Stomach (tissue), 19 donors: ENCODE measurements at places on chromosomes 4 and X. TPM values are rescaled to one million over a fixed set of nuclear protein-coding genes. Genes with fewer than 3 reads are reported as not detected.

DNA sequence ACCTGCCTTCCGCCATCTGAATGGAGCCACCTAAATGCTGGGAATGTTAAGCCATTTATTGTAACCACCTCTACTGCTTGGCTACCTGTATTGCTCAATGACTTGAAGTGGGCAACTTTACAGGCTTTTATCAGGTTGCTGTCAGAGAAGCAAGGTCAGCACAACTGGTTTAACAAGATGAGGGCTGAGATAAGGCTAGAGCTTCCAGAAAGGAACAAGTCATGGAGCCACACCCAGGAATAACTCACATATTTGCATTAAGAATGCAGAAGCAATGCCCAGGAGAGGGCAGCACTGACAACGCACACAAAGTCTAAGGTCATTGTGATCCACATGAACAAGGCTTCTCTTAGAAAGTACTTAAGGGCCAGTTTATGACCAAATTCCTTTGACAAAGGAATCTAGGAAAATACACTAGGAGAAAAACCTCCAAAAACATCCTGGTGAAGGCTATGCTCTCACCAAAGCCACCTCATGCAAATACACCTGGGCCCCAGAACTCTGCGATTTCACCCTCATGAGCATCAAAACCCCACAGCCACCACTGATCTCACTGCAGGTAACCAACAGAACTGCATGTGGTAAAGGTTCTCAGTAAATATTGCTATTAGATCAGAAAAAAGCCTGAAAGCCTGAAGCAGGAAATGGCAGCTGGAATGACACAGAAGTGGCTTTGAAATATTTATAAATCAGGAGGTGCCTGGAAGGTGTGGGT is 15.0 kb upstream of the STS start:
- H3K4me1 ChIP-seq, result peaks cover 19% of the 10 kb centered on the region
- DNase-seq, result peak; percentile 94
- peak overlapping the region; percentile 90 for H3K27ac ChIP-seq
- H3K4me3 ChIP-seq, result no peak overlapping the region

DNA sequence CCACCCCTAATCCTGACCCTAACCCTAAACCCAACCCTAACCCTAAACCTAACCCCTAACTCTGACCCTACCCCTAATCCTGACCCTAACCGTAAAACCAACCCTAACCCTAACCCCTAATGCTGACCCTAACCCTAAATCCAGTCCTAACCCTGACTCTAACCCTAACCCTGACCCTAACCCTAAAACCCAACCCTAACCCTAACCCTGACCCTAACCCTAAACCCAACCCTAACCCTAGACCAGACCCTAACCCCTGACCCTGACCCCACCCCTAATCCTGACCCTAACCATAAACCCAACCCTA is 708 bp upstream of the PCGF3 start:
- no peak for DNase-seq
- no peaks in the 10 kb centered on the region for H3K36me3 ChIP-seq
- peaks cover 20% of the 10 kb centered on the region for H3K4me1 ChIP-seq
- H3K27me3 ChIP-seq, result no peaks in the 10 kb centered on the region
- H3K4me3 ChIP-seq, result peak overlapping the region; percentile 86
- peak overlapping the region; percentile 93 for H3K27ac ChIP-seq

Gene XG
- total RNA-seq, result not detected

Gene HPGD
- 492 TPM for total RNA-seq

- no peak for DNase-seq
- H3K36me3 ChIP-seq, result no peaks in the 10 kb centered on the region
- H3K4me1 ChIP-seq, result no peaks in the 10 kb centered on the region
- H3K4me3 ChIP-seq, result no peak overlapping the region
- H3K27ac ChIP-seq, result no peak overlapping the region
- no peaks in the 10 kb centered on the region for H3K27me3 ChIP-seq
These were observed 92.0 kb downstream of the PHEX start for GRCh38 chrX:22124098-22124497.

DNA sequence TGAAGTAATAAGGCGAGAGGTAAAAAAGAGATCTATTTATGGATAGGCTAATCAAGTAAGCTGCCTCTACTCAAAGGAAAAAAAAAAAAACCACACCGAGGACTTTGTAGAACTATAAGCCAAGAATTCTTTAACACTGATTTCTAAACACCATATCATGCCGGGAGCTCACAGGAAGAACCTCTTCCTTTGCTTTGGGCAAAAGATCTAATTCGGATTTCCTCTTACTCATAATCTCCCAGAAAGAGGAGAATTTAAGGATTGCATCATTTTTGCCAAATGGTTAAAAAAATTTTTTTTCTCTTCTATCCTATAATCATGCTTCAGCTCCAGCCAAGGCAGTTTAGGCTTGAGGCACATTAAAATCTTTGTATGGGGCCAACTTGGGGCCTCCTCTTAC is 95.5 kb downstream of the ZNF827 start:
- no peaks in the 10 kb centered on the region for H3K4me1 ChIP-seq
- H3K4me3 ChIP-seq, result no peak overlapping the region
- H3K36me3 ChIP-seq, result peaks cover 36% of the 10 kb centered on the region
- no peak for DNase-seq

- H3K27me3 ChIP-seq, result no peaks in the 10 kb centered on the region
- no peaks in the 10 kb centered on the region for H3K4me1 ChIP-seq
- DNase-seq, result no peak
These were observed 1331.1 kb downstream of the ADGRL3 start for GRCh38 chr4:62531264-62531663.

GRCh38 chrX:9873952-9874351 is 87.7 kb downstream of the SHROOM2 start:
- H3K4me1 ChIP-seq, result no peaks in the 10 kb centered on the region
- no peak overlapping the region for H3K4me3 ChIP-seq
- no peaks in the 10 kb centered on the region for H3K27me3 ChIP-seq
- H3K36me3 ChIP-seq, result no peaks in the 10 kb centered on the region

DNA sequence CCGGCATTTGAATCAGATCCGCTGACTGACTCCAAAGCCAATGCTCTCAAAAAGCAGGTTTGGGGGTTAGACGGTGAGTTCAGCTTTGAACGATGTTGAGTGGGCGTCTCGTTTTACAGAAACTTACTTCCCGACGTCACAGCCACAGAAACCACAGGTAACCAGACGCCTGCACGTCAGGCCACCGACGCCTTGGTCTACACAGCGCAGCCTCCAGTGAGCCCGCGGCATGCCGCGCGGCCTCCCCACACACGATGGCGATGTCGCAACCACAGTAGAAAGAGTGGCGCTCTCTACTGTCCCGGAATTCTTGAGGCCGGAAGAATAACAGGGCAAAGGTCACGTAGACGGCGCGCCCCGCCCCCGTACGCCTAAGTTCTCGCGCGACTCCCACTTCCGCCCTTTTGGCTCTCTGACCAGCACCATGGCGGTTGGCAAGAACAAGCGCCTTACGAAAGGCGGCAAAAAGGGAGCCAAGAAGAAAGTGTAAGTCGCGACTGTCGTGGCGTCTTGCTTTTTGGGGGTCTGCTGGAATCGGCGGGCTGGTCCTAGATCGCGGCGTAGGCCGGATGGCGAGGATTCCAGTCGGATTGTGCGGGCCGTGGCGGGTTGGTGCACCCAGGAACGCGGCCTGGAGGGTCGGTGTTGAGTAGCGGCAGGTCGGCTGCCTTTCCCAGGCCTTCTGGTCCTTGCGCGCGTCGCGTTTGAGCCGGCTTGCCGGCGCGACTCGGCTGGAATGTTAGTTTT is at the start of gene RPS3A:
RPS3A (plus strand) TSS at position 400 of the 747 bp plus-strand sequence; CDS start at position 425, 25 bp downstream.
- DNase-seq, result peak; percentile 99
- no peaks in the 10 kb centered on the region for H3K27me3 ChIP-seq
- H3K36me3 ChIP-seq, result peaks cover 33% of the 10 kb centered on the region
- peaks cover 25% of the 10 kb centered on the region for H3K4me1 ChIP-seq
- H3K27ac ChIP-seq, result peak within 1 kb of the TSS; percentile 96

DNA sequence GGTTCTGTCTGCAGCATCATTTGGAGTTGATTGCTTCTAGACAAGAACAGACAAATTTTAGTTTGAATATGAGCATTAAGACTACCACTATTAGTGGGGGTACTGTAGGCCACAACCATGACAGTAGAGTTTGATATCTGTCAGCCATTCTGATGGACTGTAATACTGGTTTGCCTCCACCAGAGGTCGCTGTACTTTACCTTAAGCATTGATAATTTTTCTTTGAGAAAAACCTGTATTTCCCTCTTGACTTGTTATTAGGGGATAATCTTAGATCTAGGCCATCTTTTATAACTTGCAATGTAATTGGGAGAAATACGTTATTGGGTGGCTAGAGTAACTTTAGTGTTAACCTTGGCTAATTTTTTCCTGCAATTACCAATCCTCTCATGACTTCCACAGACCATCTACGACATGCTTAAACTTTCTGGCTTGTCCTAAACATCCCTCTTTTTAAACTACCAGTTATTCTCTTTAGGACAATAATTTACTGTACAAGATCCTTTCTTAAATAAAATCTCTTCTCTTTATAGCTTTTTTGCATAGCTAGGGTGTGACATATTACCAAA is 562.4 kb downstream of the MAGEB5 start:
- H3K36me3 ChIP-seq, result no peaks in the 10 kb centered on the region
- H3K4me3 ChIP-seq, result no peak overlapping the region
- no peak for DNase-seq
- H3K27ac ChIP-seq, result no peak overlapping the region
- no peaks in the 10 kb centered on the region for H3K27me3 ChIP-seq
- H3K4me1 ChIP-seq, result no peaks in the 10 kb centered on the region

DNA sequence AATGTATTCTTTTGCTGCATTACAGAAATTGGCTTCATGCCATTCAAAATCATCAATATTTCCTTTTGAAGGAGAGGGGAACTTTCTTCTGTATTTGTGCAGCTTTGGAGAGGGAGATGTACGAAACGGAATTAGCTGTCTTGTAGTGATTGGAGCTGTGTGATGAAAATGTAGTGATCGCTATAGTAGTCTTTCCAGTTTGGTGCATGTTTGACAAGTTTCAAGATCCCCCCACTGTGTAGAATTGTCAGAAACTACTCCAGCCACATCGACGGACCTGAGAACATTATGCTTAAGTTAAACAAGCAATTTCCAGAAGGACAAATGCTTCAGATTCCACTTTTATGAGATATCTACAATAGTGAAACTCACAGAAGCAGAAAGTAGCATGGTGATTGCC is 21.6 kb upstream of the MAGEA1 start:
- H3K36me3 ChIP-seq, result no peaks in the 10 kb centered on the region
- no peak for DNase-seq
- no peaks in the 10 kb centered on the region for H3K27me3 ChIP-seq
- H3K4me3 ChIP-seq, result no peak overlapping the region

DNA sequence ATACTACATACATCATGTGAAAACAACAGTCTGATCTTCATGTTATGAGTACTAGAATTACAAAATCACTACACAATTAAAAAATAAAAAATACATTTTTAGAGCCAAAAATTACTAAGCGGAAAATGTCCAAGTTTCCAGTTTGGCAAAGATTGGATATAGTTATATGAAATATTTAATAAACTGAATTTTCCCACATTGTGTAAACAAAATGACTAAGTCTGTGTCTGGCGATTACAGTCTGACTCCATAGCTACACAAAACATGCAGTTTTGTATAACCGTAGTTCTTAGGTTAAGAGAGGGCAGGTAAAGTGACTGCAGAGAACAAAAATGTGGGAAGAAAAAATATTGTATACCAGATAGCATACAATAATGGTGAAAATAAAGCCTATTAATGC is 59.2 kb upstream of the TMEM47 start:
- H3K36me3 ChIP-seq, result no peaks in the 10 kb centered on the region
- no peak overlapping the region for H3K27ac ChIP-seq
- no peaks in the 10 kb centered on the region for H3K4me1 ChIP-seq
- no peaks in the 10 kb centered on the region for H3K27me3 ChIP-seq

Gene SERTM2
- 0.58 TPM for total RNA-seq

DNA sequence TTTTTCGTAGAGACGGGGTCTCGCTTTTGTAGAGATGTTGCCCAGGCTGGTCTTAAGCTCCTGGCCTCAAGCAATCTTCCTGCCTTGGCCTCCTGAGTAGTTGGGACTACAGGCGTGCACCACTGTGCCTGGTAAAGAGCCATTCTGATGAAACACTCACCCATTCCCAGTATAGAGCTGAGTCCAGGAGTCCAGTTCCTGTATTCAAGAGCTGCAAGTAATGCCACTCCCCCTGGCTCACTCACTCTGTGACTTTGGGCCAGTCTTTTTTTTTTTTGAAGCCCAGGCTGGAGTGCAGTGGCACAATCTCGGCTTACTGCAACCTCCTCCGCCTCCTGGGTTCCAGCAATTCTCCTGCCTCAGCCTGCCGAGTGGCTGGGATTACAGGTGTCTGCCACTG is 3.5 kb downstream of the CCDC22 start:
- H3K27me3 ChIP-seq, result no peaks in the 10 kb centered on the region
- no peak overlapping the region for H3K4me3 ChIP-seq
- H3K36me3 ChIP-seq, result peaks cover 20% of the 10 kb centered on the region
- H3K4me1 ChIP-seq, result peaks cover 22% of the 10 kb centered on the region
- no peak for DNase-seq

GRCh38 chrX:17613979-17614588 is 123.2 kb upstream of the SCML1 start:
- peaks cover 4% of the 10 kb centered on the region for H3K4me1 ChIP-seq
- H3K4me3 ChIP-seq, result no peak overlapping the region
- no peaks in the 10 kb centered on the region for H3K27me3 ChIP-seq
- DNase-seq, result peak; percentile 64
- peak overlapping the region; percentile 22 for H3K27ac ChIP-seq
- no peaks in the 10 kb centered on the region for H3K36me3 ChIP-seq

Gene ABCG2
- not detected for total RNA-seq

DNA sequence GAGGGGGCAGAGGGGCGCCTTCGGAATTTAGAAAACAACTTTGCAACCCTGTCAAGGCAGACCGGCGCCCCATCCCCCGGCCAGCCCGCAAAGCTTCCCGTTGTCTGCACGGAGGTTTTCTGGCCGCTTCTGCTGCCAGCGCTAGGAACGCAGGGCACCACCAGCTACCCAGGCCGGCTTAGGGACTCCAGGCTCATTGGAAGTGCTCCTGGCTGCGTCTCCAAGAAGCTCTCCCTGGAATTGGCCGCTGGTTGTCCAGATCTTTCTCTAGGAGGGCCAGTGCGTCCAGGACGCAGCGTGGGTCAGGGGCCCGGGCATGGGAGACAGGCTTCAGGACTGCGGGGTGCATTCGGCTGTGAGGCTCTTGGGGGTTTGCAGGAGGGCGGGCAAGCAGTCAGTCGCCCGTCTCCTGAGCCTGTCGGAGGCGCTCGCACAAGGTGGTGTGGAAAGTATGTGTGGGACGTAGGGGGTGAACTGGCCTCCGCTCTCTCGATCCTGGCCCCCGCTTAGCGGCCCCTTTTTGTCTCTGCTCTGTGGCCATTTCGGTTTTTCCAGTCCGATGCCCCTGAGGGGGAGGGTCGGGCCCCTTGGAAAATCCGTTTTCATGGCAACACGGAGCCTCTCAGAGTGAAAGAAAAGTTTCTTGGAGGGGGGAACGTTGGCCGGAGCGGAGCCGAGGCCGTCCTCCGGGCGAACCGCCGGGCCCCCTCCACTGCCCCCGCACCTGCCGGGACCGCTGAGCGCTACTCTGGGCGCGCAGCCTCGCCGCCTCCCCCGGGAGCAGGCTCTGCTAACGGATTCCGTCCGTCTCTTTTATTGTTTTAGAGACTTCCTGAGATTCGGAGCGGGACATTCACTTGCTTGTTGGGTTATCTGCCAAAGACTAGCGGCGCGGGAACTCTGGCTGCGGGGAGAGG is 810 bp upstream of the SOX3 start:
- H3K36me3 ChIP-seq, result no peaks in the 10 kb centered on the region
- no peak overlapping the region for H3K27ac ChIP-seq
- DNase-seq, result no peak
- H3K4me3 ChIP-seq, result no peak overlapping the region
- peaks cover 98% of the 10 kb centered on the region for H3K27me3 ChIP-seq

GRCh38 chrX:45781901-45782553 is 581.4 kb upstream of the DIPK2B start:
- no peaks in the 10 kb centered on the region for H3K27me3 ChIP-seq
- peak; percentile 33 for DNase-seq
- no peaks in the 10 kb centered on the region for H3K36me3 ChIP-seq

GRCh38 chrX:54184474-54184873 is 1.4 kb upstream of the FAM120C start:
- DNase-seq, result no peak
- no peak overlapping the region for H3K4me3 ChIP-seq
- no peaks in the 10 kb centered on the region for H3K27me3 ChIP-seq
- H3K4me1 ChIP-seq, result peaks cover 32% of the 10 kb centered on the region
- no peaks in the 10 kb centered on the region for H3K36me3 ChIP-seq
- no peak overlapping the region for H3K27ac ChIP-seq
